ENCODE measurements at places on chromosomes 2 and 18.

GRCh38 chr18:38752430-38752829, 1186.8 kb upstream of the CELF4 start:
- DNase-seq, result no peak

DNA sequence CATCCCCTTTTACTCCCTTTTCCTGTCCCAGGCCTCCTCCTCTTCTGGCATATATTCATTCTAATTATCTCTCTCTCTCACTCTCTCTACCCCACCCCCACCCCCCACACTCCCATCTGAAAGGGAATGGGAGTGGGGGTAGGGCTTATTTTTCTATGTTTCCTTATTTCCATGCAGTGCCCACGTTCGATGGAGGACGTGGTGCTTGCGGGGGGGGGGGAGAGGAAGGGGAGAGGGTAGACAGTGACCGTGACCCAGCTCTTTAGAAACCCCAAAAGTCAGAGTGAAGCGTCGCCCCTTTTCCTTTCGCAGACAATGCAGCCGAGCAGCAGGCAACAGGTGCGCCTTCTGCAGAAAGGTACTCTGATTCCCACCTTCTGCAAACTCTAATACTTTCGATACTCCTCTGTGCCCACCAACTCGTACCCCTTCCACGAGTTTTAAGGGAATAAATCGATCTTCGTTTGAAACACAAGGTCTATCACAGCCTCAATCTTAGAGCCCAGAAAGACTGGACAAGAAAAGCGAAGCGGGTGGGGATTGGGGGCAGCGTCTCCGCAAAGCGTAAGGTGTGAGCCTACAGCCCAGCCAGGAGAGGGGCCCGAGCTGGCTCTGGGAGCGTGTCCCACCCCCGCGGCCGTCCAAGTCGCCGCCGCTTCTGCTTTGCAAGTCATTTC, 891 bp upstream of the NR4A2 start:
- no peak for DNase-seq

DNA sequence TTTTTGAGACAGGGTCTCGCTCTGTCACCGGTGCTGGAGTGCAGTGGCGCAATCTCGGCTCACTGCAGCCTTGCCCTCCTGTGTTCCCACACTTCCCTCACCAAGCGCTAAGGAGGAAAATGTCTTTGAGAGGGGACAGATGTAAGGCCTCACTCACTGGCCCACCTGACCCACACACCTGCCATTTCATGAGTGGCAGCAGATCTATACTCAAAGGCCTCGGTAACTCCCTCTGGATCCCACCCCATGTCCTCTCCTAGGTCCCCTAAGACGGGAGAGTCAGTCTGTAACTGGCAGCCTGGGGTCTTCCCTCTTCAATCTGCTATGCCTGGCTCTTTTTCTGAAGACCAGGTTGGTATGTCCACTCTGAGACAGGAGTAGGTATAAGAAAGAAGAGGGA, 12.9 kb downstream of the TMEM247 start:
- DNase-seq, result no peak

DNA sequence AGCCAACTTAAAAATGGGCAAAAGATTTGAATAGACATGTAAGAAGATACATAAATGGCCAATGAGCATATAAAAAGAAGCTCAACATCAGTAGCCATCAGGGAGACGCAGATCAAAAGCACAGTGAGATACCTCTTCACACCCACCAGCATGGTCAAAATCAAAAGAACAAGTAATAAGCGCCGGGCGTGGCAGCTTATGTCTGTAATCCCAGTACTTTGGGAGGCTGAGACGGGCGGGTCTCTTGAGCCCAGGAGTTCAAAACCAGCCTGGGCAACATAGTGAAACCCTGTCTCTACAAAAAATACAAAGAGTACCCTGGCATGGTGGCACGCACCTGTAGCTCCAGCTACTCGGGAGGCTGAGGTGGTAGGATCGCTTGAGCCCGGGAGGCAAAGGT, 4.6 kb upstream of the CIB4 start:
- no peak for DNase-seq

- no peak for DNase-seq
These were observed 35.1 kb upstream of the CD8A start for GRCh38 chr2:86825693-86826381.

DNA sequence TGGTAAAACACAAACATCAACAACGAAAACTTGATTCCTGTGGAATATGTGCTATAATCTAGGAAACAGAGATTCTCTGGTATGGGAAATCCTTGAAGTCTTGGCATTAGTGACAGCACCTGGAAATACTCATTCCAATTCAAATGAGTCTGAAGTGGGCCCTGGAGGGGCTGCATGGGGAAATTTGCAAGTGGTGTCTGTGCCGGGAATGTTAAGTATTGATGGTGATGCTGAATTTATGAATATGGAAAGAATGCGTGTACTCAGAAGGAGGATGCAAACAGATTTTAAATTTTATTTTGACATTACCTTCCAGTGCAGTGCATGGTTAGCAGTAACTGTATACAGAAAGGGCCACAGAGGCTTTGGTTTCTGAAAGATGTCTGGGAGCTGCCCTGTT, 37.2 kb downstream of the PTPRM start:
- DNase-seq, result no peak

- no peak for DNase-seq
These were observed 247.1 kb downstream of the NEDD4L start for GRCh38 chr18:58291131-58291530.

Measured in lung microvascular endothelial cell (primary cell).